ENCODE measurements at places on chromosomes 12 and 14.

DNA sequence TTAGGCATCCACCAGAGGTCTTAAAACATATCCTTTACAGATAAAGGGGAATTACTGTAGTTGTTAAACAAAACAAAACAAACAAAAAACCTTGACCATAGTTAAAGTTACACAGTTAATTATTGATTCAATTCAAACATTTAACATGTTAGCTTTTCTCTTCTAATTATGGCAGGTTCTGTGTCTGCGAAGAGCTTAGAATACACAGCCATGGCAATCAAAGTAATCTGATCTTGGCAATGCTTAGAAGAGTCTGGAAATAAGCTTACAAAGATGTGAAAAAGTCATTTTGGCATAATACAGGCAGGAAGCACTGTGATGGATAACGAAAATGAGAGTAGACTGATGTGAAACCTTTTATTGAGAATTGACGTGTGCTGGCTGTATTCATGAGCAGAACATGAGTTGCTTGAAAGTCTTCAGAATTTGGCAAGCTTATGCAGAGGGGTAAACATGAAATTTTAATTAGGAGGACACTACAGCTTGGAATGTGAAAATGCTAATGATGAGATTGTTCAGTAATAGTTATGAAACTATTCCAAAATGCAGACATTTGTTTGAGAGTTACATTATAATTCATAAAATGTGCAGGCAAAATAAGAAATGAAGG is 629.6 kb downstream of the FSCB start:
- no peak for DNase-seq

GRCh38 chr12:63917864-63918799 is 73.6 kb downstream of the SRGAP1 start:
- DNase-seq, result no peak

- peak; percentile 92 for DNase-seq
Measured at GRCh38 chr12:121095544-121096198, 37.0 kb upstream of the P2RX7 start.

- peak; percentile 98 for DNase-seq
Measured at GRCh38 chr14:90454041-90455000, 57.5 kb downstream of the CALM1 start.

DNA sequence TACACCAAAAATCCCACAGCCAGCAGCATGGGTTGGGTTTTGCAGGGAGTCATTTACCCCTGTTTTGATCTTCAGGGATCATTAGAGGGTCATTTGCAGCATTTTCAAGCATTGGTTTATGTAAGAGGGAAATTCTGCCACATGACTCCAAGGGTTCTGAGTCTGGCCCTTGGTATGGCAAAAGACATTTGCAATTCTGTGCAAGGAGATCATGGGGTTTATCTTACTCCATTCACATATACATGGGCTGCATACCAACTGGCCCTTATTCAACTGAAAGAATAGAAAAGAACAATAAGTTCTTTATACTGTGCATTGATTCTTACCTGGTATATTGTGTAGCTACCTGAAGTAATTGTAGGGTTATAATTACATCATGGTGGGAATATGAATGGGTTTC is 13.7 kb downstream of the SIX4 start:
- DNase-seq, result no peak
